ENCODE measurements at places on chromosomes 7 and 10. TPM values are rescaled to one million over a fixed set of nuclear protein-coding genes. Genes with fewer than 3 reads are reported as not detected.

GRCh38 chr10:103457176-103457712, 1.5 kb downstream of the CALHM1 start:
- peaks cover 5% of the 10 kb centered on the region for H3K4me1 ChIP-seq
- H3K27ac ChIP-seq = no peak overlapping the region
- no peak overlapping the region for H3K4me3 ChIP-seq
- DNase-seq = no peak

DNA sequence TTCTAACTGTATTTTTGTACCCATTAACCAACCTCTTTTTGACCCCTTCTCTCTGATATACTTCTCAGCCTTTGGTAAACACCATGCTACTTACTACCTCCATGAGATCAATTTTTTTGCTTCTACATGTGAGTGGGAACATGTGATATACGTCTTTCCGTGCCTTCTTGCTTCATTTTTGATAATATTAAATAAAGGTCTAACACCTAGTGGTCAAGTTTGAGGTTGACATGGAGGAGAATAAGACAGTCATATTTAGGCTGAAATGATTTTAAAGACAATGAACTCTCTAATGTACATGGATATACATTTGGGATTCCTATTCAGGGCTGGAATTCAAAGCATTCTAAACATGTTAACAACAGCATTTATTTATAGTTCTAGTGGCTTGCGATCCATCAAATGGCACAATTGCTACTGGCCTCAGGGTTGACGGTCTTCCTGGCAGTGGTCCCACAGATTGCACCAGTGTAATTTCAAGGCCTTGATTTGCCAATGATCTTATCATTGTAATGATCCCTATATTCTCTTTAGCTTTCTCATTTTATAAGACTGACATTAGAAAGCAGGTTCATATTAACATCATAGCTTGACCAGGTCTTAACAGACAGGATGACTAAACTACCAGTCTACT, 315.9 kb upstream of the ETV1 start:
- no peak overlapping the region for H3K4me3 ChIP-seq
- DNase-seq = no peak
- H3K36me3 ChIP-seq = no peaks in the 10 kb centered on the region

DNA sequence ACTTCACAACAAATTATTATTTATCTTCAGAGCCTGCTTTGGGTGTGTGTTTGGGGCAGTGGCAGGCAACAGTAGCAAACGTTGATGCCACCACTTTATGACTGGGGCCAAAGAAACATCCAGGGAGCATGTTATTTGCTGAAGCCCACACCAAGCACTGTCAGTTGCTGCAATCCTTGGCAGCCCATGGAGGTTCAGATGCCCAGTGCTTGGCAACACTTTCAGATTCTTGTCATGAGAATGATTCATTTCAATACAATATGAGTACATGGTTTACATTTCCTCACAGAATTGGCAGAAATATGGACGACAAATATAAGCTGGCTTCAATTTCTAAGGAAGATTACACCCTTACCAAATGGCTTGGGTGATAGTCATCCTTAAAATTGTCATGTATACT, 46.5 kb upstream of the GLI3 start:
- no peaks in the 10 kb centered on the region for H3K4me1 ChIP-seq
- no peaks in the 10 kb centered on the region for H3K27me3 ChIP-seq
- H3K36me3 ChIP-seq = no peaks in the 10 kb centered on the region

DNA sequence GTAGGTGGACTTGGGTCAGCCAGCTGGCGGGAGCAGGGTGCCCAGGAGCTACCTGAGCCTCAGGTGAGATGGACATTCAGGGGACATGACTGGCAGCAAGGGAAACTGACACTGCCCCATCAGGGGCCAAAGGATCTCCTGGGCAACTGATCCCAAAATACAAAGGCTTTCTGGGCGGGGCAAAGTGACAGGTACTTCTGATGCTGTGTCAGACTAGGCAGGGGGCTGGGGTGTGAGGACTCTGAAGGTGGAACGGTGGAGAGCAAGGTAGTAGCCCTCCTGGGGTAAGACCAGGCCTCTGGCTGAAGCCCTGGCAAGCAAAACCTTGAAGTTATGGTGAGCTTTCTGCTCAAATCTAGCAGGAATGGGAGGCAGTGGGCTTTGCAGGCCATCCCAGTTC, 4.4 kb downstream of the OPN4 start:
- H3K4me3 ChIP-seq = no peak overlapping the region
- H3K36me3 ChIP-seq = no peaks in the 10 kb centered on the region
- H3K27me3 ChIP-seq = no peaks in the 10 kb centered on the region
- DNase-seq = no peak
- H3K27ac ChIP-seq = no peak overlapping the region

DNA sequence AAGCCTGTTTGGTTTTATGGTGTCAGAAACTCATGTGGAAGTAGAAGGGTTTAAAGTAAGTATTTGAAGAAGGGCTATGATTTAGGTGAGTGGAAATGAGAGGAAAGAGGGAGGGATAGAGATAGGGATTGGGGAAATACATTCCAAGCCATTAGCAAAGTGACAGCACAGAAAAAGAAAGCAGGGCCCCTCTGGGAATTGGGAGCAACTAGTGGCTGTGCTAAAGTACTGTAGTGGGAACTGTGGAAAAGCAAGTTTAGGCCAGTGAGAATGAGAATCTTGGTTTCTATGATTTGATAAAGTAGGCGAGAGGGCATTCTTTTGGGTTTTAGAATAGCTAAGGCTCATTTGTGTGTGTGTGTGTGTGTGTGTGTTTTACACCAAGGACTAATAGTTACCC, 5.0 kb downstream of the PRKG1 start:
- H3K36me3 ChIP-seq = no peaks in the 10 kb centered on the region
- no peak overlapping the region for H3K27ac ChIP-seq
- H3K4me3 ChIP-seq = no peak overlapping the region
- H3K27me3 ChIP-seq = no peaks in the 10 kb centered on the region
- no peak for DNase-seq

DNA sequence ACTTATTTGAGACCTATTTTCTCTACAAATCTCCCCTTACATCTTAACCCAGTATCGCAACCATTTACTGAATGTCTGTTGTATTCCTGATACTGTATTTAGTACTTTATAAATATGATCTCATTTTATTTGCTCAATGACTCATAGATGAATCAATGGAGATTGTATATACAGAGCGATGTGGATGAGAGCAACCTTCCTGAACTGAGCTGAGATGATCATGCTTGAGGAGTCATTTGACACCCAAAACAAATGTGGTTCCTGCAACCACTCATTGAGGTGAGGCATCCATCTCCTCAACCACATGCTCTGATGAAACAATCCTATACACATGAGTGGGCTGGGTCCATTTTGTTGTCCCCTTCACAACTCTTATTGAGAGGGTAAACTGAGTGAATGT, 250.0 kb downstream of the CDC14C start:
- H3K27ac ChIP-seq = no peak overlapping the region
- H3K36me3 ChIP-seq = no peaks in the 10 kb centered on the region
- no peak for DNase-seq

DNA sequence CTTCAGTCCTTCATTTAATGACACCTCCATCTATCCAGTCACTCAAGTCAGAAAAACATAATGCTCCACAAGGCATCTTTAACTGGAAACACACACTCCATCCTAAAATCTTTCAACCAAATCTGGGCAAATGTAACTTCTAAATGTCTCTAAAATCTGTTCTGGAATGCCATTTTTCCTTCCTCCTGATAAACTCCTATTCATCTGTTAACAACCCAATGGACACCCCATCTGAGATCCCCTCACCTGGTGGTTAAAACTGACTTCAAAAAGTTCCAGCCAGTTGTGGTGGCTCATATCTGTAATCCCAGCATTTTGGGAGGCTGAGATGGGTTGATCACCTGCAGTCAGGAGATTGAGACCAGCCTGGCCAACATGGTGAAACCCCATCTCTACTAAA, 78.7 kb downstream of the ARHGAP21 start:
- no peak overlapping the region for H3K27ac ChIP-seq
- no peak for DNase-seq
- no peak overlapping the region for H3K4me3 ChIP-seq
- H3K4me1 ChIP-seq = no peaks in the 10 kb centered on the region

- no peak for DNase-seq
- no peaks in the 10 kb centered on the region for H3K27me3 ChIP-seq
- no peaks in the 10 kb centered on the region for H3K4me1 ChIP-seq
Observed at GRCh38 chr10:53977267-53977666, 823.8 kb downstream of the PCDH15 start.

DNA sequence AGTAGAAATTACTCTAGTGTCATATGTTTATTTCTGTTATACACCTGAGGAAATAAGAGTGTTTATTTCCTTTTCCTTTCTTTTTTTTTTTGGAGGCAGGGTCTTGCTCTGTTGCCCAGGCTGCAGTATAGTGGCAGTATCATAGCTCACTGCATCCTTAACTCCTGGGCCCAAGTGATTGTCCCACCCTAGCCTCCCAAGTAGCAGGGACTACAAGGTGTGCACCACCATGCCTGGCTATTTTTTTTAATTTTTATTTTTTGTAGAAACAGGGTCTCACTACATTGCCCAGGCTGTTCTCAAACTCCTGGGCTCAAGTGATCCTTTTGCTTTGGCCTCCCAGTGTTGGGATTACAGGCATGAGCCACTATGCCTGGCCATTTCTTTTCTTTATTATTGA, 37.8 kb downstream of the TBC1D12 start:
- H3K36me3 ChIP-seq = no peaks in the 10 kb centered on the region
- no peak overlapping the region for H3K27ac ChIP-seq
- H3K27me3 ChIP-seq = no peaks in the 10 kb centered on the region
- no peak for DNase-seq
- H3K4me1 ChIP-seq = no peaks in the 10 kb centered on the region

- peak; percentile 63 for DNase-seq
- no peaks in the 10 kb centered on the region for H3K27me3 ChIP-seq
- no peak overlapping the region for H3K27ac ChIP-seq
- no peaks in the 10 kb centered on the region for H3K36me3 ChIP-seq
- H3K4me3 ChIP-seq = no peak overlapping the region
Observed at GRCh38 chr10:74932648-74933047, 106.2 kb downstream of the KAT6B start.

GRCh38 chr10:105514106-105514505, 873.0 kb downstream of the SORCS3 start:
- H3K4me1 ChIP-seq = no peaks in the 10 kb centered on the region
- no peak overlapping the region for H3K4me3 ChIP-seq
- H3K36me3 ChIP-seq = no peaks in the 10 kb centered on the region
- peak; percentile 74 for DNase-seq
- no peak overlapping the region for H3K27ac ChIP-seq

- H3K27me3 ChIP-seq = no peaks in the 10 kb centered on the region
- H3K4me1 ChIP-seq = no peaks in the 10 kb centered on the region
- no peak overlapping the region for H3K27ac ChIP-seq
- H3K36me3 ChIP-seq = no peaks in the 10 kb centered on the region
Observed at GRCh38 chr10:75956624-75957023, 525.2 kb downstream of the LRMDA start.

TMEM176B gene
- 50.6 TPM for total RNA-seq

SNX10 gene
- 16.9 TPM for total RNA-seq

SEMA3D gene
- 35.7 TPM for total RNA-seq

PKD1L1 gene
- 0.44 TPM for total RNA-seq

SFTPD gene
- 1.1 TPM for total RNA-seq

KCNIP2 gene
- 14.4 TPM for total RNA-seq

TUBB8 gene
- 0.11 TPM for total RNA-seq

OR6B1 gene
- not detected for total RNA-seq

FEZF1 gene
- 0.77 TPM for total RNA-seq

WNT8B gene
- 0.06 TPM for total RNA-seq

MMD2 gene
- total RNA-seq = 10.1 TPM

USP54 gene
- total RNA-seq = 94.2 TPM

HABP2 gene
- 0.11 TPM for total RNA-seq

Data from spinal cord (tissue), 10 donors.